Naive B cell (primary cell): ENCODE measurements at places on chromosomes 3 and 15.

DNA sequence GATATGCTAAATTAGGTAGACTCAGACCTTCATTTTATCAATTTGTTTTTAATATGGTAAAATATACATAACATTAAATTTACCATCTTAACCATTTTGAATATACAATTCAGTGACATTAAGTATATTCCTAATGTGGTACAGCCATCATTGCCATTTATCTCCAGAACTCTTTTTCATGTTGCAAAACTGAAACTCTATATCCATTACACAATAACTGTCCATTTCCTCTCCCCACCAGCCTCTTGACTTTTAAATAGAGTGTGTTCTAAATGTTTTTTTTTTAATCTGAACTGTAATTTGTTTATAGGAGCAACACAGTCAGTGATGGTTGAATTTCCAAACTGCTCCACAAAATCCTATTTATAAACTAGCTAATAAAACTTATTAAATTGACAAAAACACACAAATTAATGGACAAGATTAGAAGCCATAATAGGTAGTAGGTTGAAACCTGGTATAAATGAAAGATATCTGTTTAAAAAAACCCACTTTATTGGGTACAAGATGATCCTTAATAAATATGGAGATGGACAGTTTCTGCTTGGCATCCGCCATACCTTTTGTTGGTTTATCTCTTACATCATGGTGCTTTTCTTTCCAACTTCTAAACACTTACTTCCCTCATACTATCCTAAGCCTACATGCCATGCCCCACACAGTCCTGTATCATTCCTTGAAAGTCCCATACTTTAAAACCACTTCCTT, 142.4 kb downstream of the ZPLD1 start:
- DNase-seq, result no peak

- DNase-seq, result no peak
Measured at GRCh38 chr3:63094642-63095408, 183.3 kb upstream of the SYNPR start.

- no peak for DNase-seq
Measured at GRCh38 chr3:152811974-152812760, 22.8 kb upstream of the P2RY1 start.

- DNase-seq, result no peak
Measured at GRCh38 chr15:42133356-42133755, 23.1 kb downstream of the PLA2G4F start.

DNA sequence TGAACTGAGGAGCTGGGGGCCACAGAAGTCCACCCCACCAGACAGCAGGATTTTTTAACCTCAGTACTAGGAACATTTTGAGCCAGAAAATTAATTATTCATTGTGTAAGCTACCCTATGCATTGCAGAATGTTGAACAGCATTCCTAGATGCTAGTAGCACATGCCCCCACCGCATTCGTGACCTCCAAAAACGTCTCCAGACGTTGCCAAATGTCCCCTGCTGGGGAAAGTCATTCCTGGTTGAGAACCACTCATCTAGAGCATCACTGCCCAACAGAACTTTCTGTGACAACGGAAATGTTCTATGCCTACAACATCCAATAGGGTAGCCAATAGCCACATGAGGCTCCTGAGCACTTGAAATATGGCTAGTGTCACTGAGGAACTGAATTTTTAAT, 333.5 kb downstream of the FOXP1 start:
- no peak for DNase-seq

DNA sequence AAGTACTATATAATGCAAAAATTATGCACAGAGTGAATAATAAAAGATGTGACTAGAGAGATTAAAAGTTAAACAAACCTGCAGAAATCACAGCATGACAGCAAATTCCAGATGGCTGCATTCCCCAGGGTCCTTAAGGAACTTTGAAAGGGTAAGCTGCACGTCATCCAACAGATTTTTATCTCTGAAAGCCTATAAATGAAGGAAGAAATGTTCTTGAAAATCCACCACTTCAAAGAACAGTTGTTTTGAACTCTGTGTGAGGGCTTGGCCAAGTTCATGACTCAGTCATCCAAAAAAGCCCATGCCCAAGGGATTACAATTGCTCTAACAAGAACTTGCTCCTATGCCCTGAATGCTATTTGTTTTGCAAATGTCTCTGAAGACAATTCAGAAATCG, 603.6 kb downstream of the PLOD2 start:
- DNase-seq, result no peak

DNA sequence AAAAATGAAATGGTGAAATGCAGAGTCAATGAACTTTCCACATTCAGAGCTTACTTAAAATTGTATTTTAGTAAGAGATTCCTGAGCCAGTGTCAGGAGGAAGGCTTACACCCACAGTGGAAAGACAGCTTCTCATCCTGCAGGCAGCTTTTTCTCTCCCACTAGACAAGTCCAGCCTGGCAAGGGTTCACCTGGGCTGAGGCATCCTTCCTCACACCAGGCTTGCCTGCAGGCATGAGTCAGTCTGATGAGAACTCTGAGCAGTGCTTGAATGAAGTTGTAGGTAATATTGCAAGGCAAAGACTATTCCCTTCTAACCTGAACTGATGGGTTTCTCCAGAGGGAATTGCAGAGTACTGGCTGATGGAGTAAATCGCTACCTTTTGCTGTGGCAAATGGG, 3.1 kb downstream of the CCR4 start:
- DNase-seq, result no peak

GRCh38 chr3:10876661-10877060, 60.6 kb downstream of the SLC6A11 start:
- DNase-seq, result no peak

DNA sequence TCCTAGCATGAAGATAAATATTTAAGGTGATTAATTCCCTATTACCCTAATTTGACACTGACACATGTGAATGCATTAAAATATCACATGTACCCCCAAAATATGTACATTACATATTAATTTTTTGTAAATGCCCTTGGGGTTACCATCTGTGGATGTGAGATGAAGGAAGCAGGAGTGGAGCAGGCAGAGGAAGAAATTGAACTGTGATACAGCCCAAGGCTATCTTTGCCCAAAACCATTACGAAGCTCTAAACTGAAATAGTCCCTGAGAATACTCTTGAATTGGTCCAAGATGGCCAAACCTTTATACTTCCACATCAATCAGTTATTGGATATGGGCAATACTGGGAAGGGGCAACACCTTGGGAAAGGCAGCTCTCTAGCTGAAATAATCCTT, 105.0 kb downstream of the CLASP2 start:
- DNase-seq, result no peak

DNA sequence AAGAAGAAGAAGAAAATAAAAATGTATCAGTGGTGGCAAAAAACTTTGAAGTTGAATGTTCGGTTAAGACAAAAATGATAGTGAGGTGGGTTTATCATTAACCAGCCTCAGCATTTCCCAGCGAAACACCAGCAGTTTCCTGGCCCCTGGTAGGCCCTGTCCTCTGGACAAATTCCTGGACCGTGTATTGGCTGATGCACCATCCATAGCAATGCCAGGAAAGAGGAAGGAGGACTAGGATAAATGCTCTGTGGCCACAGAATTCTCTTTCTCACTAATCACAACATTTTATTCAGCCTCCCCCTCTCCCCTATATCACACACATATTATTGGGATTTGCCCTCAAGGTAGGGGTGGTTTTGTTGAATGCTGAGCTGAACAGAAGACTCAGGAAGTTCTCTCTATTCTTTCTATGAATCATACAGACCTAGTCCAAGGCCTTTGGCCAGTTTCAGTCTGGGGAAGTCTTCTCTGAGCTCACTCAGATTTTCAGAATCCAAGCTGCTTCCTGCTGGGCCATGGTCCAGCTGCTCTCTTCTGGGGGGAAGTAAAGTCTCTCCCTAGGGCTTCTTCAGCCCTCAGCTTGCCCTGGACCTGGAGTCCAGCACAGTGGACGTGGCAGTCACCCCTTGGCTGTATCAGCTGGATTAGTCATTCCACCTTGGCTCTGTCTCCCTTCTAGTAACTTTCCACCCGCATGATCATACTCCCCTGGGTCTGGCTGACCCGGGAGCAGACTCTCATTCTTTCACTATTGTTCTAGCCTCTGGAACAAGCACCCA, 27.6 kb downstream of the SLC28A1 start:
- DNase-seq, result no peak

DNA sequence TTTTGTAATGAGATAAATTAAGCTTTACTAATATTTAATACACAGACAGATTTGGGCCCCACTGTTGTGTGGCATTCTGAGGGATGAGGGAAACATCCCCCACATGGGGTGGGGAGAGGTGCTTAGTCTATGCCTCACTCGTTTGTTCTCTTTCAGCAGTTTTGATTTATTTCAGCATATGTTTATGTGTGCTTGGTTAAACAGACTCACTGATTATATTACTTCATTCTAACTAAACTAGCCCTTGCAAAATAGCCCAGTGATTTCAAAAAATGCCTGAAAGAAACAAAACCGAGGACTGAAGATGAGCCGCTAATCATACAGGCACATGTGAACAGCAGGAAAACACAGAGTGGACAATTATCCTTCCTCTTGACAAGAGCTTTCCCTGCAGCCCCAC, 27.2 kb downstream of the TNFAIP8L3 start:
- DNase-seq, result no peak

- DNase-seq, result no peak
Measured at GRCh38 chr3:43266451-43266850, 19.9 kb upstream of the SNRK start.

DNA sequence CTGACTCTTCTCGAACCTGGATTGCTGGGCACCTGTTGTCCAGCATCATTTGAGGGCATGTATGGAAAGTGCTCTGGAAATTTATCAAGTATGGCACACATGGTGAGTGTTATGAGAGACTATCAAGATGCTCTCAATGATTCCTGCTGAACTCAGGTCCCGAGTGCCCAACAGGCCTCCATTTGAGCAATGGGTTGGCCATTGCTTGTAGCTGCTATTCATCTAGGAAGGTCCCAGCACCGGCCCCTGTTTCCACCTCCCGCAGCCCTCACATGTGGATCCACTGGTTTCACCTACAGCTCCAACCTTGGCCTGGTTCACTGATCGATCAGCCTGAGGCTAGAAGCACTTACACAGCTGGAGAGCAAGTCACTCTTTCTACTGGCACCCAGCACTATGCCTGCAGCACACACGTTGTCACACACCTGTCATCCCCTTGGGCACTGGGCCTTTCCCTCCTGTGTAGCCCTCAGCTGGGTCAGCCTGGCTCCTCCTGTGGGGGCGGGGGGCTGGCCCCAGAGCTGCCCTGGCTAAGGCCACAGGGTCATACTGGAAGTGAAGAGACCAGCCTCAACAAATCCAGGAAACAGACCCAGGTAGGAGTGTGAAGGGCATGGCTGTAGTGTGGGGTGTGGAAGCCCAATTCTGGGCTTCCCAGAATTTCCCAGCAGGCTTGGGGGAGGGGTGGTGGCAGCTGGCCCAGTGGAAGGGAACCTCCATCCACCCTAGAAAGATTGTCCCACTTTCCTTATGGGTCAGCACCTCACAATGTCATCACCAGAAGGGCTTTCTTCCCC, 41.7 kb upstream of the SMAD3 start:
- no peak for DNase-seq

DNA sequence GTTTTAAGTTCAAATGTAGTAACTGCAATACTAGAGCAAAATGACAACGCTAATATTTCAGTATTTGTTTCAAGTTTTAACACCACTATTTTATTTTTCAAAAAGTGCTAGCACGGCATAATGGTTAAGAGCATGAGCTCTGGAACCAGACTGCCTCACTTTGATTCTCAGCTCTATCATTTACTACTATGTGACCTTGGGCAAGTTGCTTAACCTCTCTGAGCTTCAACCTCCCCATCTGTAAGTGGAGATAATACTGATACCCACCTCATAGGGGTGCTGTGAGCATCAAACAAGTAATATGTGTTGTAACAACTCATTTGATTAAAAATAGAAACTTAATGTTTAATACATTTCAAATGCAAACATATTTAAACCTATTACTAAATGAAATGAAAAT, 115.4 kb upstream of the NPHP3 start:
- no peak for DNase-seq

DNA sequence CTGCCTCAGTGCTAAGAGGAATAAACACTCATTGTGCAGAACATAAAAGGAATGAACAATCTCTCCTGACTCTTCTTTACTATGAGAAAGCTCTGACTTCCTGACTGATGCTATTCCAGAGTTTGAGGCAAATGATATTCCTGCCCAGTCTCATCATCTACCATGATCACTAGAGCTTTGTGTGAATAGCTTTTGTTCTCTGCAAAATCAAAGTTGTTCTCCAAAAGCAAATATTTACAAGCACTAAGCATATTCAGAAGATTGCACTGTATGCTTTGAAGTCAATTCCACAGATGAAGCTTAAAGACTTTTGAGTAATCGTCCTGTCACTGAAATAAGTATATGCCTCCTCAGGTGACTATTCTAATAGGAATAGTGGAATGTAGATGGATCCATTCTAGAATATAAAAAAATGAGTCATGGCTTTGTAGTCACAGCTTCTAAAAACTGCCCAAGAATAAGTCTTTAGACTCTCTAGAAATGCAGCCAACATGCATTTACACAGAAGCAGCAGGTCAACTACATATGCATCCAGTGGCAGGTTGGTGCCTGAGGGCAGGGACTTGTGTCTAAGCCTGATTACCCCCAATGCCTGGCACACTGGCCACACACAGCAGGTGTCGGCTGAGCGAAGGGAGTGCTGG, 34.6 kb downstream of the TNFAIP8L3 start:
- DNase-seq, result no peak

DNA sequence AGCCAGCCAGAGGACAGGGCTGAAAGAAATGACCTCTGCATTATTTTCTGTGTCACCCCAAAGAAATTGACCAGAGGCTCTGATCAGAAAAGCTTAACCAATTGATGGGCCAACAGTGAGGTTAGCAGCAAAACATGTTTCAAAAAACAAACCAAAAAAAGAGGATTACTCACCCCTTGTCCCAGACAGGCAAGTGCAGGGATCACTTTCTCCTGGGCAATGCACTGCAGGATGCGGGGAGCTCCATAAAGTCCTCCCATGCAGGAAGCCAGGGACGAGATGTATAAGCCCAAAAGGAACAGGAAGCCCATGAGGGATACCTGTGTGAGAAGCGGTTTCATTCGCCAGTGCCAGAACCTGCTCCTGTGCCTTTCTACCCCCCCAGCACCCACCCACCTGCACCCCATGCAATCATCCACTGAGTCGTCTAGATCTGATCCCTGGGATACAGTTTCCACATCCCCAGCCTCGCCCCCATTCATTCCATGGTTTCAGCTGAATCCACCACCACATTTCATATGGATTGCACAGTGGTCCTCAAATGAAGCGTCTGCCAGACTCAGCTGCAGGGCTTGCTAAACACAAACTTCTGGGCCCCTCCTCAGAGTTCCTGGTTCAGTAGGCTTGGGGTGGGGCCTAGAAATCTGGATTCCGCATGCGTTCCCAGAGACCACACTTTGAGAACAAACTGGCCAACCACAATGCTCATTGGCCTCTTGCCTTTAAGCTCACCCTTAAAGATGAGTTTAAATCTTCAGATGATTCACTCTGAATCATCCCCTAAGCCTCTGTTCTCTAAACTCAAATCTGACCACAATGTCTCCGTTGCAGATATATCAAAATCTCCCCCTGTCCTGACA, 54.4 kb upstream of the HEG1 start:
- DNase-seq, result no peak
